CD14-positive monocyte (primary cell): ENCODE measurements at places on chromosomes 4 and X.
A peak's percentile ranks its signal among the peaks of the same experiment; 100 is the strongest.

DNA sequence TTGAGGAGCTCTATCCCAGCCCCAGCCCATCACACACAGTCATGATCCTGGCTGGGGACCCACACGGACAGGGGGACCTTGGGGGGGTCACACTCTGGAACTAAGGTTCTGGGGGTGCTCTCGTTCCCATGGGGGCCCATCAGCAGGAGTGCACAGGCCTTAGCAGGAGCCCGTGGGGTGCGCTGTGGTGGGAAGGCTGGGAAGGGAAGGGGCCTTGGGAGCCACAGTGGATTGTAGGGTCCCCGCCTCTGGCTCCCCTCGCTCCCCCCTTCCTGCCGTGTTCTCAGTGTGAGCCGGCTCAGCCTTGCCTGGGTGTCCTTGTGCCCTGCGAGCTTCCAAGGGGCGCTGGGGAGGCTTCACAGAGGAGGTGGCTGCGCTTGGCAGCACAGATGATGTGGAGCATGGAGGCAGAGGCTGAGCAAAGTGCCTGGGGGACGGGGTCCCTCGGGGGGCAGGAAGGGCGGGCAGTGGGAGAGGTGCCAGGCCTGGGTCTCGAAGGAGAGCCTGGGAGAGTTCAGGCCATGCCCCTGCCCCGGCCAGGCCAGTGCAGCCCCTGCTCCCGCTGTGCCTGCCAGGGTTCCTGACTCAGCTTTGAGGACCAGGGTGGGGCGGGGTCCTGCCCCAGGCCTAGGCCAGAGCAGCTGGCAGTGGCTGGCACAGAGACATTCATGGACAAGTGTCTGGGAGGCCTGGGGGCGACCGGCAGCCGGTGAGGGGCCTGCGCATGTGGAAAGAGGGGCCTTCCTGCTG lies 5.5 kb upstream of the HGFAC start:
- DNase-seq = no peak

GRCh38 chr4:146975527-146975926 lies 29.9 kb upstream of the TTC29 start:
- no peak for DNase-seq

DNA sequence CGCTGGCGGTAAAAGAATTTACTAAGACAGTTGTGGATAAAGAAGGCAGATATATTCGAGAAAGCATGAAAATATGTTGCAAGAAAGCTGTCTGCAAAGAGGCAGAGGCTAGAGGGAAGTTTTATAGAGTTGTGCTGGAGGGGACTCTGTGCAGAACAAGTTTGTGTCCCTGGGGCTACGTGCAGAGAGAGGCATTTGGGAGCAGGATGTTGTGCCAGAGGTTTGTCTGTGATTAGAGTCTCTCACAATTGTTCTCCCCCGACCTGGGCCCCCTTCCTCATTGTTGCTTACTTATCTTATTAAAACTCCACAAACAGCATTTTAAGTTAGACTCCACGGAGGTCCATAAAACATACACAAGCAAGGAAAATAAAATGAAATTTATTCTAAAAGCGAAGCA lies 831.3 kb downstream of the NLGN4X start:
- DNase-seq = no peak

GRCh38 chr4:30605616-30606190 lies 114.5 kb upstream of the PCDH7 start:
- no peak for DNase-seq

DNA sequence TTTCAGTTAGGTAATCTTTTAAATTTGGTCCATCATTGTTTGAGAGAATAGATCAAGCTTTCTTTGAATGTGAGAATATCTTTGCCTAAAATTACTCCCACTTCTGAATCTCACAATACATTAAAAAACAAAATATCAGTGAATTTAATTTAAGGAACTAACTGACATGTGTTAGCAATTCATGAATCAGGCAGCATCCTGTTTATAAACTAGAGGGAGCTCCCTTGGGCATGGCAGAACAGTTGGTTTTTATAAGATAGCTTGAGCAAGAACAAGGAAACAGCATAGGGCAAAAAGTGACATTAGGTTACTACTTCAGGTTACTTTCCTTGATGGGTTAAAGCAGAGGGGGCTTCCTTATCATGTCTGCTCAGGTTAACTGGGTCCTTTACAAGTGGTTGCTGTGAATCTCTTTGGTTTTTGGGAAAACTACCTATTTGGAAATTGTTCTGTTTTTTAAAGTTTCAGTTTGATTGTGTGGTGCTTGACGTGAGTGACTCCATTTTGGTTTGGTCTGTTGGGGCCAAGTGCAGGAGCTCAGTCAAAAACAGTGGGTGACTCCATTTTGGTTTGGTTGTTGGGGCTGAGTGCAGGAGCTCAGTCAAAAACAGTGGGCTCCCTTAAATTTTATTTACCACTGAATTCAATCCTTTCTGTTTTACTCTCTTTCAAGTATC lies 68.0 kb downstream of the PPEF2 start:
- DNase-seq = no peak

DNA sequence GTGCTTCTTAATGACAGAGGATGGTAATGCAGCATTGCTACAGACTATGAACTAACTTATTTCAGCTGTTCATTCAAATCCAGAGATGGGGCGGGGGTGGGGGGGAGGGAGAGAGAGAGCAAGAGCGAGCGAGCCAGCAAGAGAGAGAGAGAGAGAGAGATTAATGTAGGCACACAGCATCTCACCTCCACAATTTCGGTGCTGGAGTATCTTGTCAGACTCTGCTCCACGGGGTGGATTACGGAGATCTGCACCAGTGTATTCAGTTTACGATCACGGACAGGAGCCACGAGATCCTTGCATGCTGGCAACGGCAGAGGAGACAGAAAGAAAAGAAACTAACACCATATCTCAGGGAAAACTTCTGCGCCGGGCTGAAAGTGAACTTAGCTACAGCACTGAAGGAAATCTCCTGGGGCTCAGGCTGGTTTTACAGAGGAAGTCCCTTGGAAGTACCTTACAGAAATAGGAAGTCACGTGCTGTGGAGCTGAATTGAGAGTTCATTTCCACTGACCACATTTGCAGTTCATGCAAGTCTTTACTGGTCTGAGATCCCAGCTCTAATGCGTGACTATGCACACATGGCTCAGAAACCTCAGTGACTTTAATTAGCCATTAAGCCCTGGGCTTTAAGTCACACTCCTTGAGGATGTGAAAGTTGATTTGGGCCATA lies 440.9 kb downstream of the INPP4B start:
- peak; percentile 32 for DNase-seq

GRCh38 chrX:127038065-127038464 lies 218.5 kb downstream of the PRR32 start:
- DNase-seq = no peak

GRCh38 chr4:172813359-172813923 lies 355.2 kb upstream of the GALNT7 start:
- no peak for DNase-seq

- DNase-seq = no peak
Measured at GRCh38 chr4:25513814-25514213, 136.8 kb downstream of the ANAPC4 start.

- DNase-seq = no peak
Measured at GRCh38 chr4:67725132-67725531, 24.2 kb upstream of the UBA6 start.

GRCh38 chr4:166777760-166778159 lies 456.5 kb downstream of the SPOCK3 start:
- DNase-seq = no peak

DNA sequence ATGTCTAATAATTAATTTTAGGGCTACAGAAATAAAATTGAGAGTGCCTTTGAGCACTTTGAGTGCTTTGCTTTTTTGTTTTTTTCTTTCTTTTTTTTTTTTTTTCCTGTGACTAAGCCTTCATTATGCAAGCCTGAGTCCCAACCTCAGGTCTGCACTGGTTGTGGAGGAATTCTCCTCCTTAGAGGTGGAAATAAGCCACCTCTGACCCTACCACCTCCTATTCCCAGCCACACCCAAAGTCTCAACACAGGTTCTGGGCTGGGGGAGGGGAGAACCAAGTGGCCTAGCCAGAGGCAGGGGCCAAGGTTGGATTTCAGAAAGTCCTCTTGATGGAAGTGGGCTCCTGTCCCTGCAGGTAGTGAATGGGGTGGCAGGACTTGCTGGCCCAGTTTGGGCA lies 180.2 kb downstream of the ARAP2 start:
- no peak for DNase-seq

DNA sequence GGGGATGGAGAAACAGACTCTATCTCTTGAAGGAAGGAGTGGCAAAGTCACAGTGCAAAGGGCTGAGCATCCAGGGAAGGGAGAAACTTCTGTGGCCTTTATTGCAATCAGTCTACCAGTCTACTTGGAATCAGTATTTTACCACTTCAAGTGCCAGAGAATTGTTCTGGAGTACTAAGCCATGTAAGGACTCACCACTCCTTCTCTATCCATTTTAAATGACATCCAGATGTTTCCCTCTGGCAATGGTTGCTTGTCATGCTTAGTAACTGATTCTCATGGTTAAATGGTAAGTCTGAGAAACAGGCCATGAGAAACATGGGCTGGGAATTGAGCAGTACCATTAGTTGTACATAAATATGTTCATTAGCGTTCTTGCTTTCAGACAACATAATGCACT lies 21.1 kb upstream of the SMIM10 start:
- no peak for DNase-seq

DNA sequence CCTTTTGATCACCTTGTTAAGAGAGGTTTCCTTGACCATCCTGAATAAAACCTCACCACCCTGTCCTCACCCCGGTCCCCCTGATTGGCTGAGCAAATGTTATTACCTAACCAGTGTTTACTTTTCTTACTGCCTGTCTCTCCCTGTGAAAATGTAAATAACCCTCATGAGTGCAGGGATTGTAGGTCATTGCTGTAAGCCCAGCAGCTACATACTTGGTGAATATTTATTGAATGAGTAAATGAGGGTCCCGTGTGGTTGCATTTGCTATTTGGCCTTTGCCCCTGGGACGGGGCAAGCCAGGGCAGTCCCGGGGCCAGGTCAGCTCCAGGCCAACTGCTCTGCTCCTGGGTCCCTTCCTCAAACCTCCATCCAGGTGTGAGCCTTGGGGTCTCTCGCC lies 55.5 kb upstream of the CLCN4 start:
- DNase-seq = no peak

DNA sequence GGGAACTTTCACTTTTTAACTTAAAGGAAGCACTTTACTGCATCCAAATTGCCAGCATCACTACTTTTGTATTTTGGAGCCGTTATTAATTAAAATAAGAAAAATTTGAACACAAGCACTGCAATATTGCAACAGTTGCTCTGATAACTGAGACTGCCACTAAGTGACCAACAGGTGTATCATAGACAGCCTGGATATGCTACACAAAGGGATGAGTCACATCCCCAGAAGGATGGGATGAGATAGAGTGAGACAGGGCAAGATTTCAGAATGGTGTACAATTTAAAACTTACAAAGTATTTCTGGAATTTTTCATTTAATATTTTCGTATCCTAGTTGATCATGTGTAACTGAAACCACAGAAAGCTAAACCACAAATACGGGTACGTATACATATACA lies 204.1 kb downstream of the MAPK10 start:
- no peak for DNase-seq

GRCh38 chr4:165085946-165086345 lies 26.7 kb downstream of the TMEM192 start:
- no peak for DNase-seq

DNA sequence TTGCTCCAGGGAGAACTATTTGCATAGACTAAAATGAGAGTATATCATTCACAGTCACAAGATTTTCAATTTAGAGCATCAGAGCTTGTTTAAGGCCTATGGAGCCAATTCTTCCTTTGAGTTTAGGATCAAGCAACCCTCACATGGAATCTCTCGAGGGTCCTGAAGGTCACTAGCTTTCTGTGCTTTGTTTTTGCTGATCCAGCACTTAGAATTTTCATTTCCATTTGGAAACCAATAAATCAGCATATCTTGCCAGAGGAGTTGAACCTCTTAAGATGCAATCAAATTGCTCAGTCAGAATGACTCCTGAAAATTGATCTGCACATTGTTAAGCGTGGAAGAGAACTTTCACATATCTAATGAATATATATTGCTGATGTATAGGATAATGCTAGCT lies 1039.6 kb downstream of the PDHA2 start:
- no peak for DNase-seq

DNA sequence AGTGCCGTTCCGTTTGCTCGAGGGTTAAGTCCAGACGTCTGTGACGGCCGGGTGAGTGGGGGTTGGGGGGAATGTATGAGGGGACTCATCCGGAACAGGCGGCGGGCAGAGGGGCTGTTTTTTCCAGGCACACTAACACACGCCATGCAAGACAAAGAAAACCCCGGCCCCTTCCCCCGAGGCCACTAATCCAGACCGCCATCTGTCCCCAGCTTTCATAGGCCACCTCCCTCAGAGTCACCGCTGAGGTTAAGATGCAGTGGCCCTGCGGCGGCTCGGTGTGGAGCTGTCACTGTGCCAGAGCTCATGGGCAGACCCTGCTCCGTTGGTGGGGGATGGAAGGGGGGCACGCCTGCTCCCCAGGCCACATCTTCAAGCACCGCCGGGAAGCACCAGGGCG lies 34.1 kb downstream of the SORCS2 start:
- no peak for DNase-seq

GRCh38 chrX:133645256-133645655 lies 230.0 kb upstream of the GPC4 start:
- no peak for DNase-seq
